CD4-positive, alpha-beta memory T cell (primary cell): ENCODE measurements at places on chromosomes 2 and 18. TPM values are rescaled to one million over a fixed set of nuclear protein-coding genes. Genes with fewer than 3 reads are reported as not detected.

The RNU2-63P gene
- total RNA-seq, result not detected

The GPR45 gene
- not detected for total RNA-seq

The LYG2 gene
- total RNA-seq, result not detected

The VWA3B gene
- total RNA-seq, result not detected

The YWHAQ gene
- 124 TPM for total RNA-seq
